Activated naive CD4-positive, alpha-beta T cell (primary cell): ENCODE measurements at places on chromosomes 6 and 20.

- DNase-seq: no peak
Observed at GRCh38 chr6:53023323-53023722, 28.2 kb upstream of the GSTA4 start.

DNA sequence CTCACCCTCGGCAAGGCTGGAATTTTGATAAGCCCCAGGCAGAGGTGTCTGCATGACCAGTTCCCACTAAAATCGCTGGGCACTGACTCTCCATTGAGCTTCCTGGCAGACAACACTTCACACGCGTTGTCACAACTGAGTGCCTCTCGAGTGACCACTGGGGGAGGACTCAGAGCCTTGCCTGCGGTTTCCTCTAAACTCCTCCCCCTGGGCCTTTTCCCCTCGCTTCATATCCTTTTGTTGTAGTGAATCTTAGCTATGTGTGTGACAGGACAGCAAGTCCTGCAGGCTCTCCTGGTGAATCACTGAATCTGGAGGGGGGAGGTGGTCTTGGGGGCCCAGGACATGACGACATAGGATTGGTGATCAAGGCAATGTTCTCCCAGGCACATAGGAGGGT is 670.8 kb downstream of the PRKN start:
- DNase-seq: no peak

- no peak for DNase-seq
Observed at GRCh38 chr20:8049310-8049709, 29.7 kb upstream of the TMX4 start.

DNA sequence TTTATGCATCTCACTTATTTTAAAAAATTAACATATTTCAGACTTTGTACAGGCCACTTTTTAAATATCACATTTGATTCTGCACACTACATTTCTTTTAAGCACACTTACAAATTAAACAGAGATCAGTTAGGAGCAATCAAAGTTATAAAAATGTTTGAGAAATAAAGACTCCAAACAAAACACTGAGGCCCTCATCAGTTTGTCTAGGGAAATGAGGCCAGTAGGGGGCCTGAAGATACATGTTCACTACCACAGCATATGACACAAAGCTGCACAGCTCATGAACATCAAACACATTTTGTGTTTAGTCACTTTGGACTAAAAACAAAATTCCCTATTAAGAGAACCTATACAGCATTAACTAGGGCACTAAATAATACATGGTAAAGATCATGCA is 180.5 kb downstream of the PDE7B start:
- no peak for DNase-seq

GRCh38 chr20:4925842-4926530 is 75.3 kb downstream of the SLC23A2 start:
- no peak for DNase-seq
